Ovary (tissue), 10 donors: ENCODE measurements at places on chromosomes 4 and X.

- DNase-seq = peak; percentile 64
Observed at GRCh38 chr4:185567381-185568376, 32.4 kb upstream of the PDLIM3 start.

- DNase-seq = no peak
Observed at GRCh38 chr4:182017038-182017437, 226.2 kb upstream of the TENM3 start.

- DNase-seq = no peak
Observed at GRCh38 chrX:130385520-130385919, at the start of gene GPR119. GPR119 (minus strand) TSS chrX:130385674; CDS start chrX:130385447, 227 bp downstream.

DNA sequence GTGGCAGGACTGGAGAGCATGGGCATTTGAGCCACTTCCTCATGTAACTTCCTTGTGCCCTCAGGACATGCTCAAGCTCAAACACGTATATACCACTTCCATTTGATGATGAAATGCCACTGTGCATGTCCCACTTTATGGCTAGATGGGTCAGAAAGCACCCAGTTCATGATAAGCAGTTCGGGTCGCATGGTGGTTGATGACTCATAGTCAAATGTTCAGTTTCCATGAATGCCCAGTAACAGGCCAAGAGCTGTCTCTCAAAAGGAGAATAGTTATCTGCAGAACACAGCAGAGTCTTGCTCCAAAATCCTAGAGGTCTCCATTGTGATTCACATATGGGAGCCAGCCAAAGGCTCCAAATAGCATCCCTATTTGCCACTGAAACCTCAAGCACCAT is 48.9 kb upstream of the SPIN3 start:
- no peak for DNase-seq
